Choroid plexus epithelial cell (primary cell): ENCODE measurements at places on chromosomes 7 and 10.

- no peak for DNase-seq
Measured at GRCh38 chr7:86158111-86158510, 485.6 kb upstream of the GRM3 start.

DNA sequence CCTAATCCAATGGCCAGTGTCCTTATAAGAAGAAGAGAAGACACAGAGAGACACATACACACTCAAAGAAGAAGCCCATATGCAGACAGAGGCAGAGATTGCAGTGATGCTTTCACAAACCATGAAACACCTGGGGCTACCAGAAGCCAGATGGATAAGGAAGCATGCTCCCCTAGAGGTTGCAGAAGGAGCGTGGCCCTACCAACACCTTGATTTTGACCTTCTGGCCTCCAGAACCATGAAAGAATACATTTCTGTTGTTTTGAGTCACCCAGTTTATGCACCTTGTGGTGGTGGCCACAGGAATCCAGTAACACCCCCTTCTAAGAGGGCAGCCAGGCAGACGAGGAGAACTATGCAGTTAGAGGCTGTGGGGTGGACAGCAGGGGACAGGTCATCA is 43.5 kb downstream of the AOC1 start:
- no peak for DNase-seq

DNA sequence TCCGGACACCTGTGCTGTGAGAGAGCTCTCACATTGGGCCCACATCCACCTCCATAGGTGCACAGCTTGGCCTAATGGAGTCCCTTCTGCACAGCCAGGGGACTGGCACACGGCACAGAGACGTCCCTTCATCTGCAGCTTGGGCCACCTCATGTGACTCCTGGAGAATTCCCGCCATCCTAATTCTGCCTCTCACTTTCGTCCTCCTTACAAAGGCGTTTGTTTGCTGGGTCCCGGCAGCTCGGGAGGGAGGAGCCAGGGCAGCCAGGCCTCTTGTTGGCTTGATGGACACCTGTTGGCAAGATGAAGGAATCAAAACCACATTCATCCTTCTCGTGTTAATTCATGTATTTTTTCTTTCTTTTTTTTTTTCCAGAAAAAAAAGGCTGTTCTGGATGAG is 30.7 kb upstream of the TTYH3 start:
- no peak for DNase-seq

GRCh38 chr10:123781956-123782500 is 109.6 kb downstream of the CPXM2 start:
- DNase-seq = no peak

- peak; percentile 62 for DNase-seq
Measured at GRCh38 chr7:149171892-149172533, 23.3 kb upstream of the ZNF282 start.

- DNase-seq = peak; percentile 78
Measured at GRCh38 chr7:133139350-133139749, 57.5 kb upstream of the CHCHD3 start.

DNA sequence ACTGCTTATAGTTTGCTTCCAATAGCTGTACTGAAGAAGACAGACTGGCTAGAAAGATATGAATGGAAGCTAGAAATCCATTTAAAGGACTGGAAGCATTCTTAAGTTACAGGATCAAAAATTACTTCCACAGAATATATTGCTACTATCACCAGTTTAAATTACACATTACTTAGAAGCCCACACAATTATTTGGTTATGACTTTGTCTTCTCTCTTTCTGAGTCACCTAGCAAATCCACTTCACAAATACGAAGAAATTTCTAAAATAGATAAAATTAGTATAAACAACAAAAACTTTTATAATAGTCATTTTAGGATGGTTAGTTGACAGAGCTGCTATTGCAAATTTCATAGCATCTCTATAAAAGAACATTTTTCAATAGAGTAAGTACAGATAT is 108.1 kb downstream of the SNX13 start:
- DNase-seq = no peak

DNA sequence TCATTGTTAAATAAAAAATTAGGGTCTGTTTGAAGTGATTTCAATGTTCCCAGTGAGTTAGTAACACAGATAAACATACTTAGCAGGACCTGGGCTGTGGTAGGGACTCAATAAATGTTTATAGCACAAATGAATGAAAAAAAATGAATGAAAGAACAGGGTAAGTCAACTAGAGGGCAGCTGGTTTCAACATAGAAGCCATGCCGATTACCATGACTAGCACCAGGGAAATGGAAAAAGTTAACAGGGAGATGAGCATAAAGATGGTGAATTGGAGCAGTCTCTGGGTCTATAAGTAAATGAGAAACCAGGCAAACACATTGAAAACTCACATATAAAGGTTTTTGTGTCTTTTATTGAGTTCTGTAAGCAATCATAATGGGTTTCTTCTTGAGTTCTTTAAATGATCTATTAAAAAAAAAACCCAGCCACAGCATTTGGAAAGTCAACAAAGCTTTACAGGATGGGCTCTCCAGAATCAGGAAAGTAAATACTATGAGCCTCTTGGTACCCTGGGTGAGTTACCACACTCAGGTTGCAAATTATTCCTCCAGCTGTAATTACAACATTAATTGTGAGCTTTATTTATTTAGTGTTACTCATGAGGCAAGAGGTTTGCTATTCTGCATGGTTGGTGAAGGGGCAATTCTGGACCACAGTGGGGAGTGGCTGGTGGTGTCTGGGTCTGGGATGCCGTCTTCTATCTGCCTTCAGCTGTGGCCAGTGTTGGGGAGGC is 46.1 kb upstream of the MTPN start:
- DNase-seq = no peak

- no peak for DNase-seq
Measured at GRCh38 chr7:36606976-36607720, 117.1 kb downstream of the AOAH start.

DNA sequence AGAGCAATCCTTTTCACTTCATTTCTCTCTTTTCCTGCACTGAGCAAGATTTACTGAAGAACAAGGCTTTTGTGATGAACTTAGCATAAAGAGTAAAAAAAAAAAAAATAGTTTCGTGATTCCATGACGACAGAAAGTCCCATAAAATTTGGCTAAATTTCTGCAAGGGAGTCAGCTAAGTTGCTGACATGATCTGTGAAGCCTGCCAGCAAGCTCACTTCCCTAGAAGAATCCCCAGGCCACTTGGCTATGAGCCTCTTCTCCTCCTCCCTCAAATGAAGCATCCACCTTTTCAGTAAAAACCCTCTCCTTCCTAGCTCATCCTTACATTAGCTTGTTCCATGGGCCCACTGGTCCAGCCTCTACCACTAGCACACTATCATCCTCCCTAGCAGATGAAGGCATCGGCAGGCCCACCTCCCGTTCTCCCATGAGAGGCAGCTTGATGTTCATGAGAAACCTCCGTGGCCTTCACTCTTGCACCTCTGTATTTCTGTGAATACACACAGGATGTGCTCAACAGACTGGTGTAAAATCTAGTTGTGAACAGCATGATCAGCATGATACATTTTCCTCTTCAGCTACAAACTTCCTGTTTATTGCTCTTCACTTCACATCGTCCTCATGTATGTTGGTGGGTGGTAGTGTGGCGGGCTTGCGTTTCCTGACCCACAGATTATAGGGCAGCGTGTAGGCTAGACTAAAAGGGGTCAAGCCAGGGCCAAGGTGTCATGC is 30.9 kb downstream of the GIMAP8 start:
- no peak for DNase-seq

GRCh38 chr10:79021948-79022499 is 46.7 kb upstream of the ZMIZ1 start:
- no peak for DNase-seq

GRCh38 chr10:21036757-21037156 is 139.6 kb upstream of the NEBL start:
- no peak for DNase-seq

- DNase-seq = no peak
Measured at GRCh38 chr7:10804770-10805169, 168.9 kb upstream of the PHF14 start.

DNA sequence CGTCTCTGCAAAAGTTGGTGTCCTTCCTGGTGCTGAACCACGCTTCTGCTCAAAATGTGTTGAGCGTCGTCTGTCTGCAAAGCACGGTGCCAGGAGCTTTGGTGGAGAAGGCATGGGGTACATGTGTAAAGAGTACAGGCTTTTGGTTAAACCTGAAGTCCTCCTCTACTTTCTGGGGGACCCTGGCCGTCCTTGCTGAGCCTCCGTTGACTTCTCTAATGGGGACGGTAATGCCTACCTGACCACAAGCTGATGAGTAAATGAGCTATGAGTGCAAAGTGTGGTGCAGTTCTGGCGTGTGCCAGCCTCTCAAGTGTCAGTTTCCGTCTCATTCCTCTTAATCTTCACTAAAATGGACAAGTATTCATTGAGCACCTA is 527 bp upstream of the HERPUD2 start:
- no peak for DNase-seq

- DNase-seq = no peak
Measured at GRCh38 chr10:26194275-26194674, 22.3 kb upstream of the GAD2 start.

- no peak for DNase-seq
Measured at GRCh38 chr10:7547829-7548228, 118.9 kb downstream of the ITIH5 start.

GRCh38 chr10:111356571-111356970 is 279.7 kb downstream of the ADRA2A start:
- DNase-seq = no peak

DNA sequence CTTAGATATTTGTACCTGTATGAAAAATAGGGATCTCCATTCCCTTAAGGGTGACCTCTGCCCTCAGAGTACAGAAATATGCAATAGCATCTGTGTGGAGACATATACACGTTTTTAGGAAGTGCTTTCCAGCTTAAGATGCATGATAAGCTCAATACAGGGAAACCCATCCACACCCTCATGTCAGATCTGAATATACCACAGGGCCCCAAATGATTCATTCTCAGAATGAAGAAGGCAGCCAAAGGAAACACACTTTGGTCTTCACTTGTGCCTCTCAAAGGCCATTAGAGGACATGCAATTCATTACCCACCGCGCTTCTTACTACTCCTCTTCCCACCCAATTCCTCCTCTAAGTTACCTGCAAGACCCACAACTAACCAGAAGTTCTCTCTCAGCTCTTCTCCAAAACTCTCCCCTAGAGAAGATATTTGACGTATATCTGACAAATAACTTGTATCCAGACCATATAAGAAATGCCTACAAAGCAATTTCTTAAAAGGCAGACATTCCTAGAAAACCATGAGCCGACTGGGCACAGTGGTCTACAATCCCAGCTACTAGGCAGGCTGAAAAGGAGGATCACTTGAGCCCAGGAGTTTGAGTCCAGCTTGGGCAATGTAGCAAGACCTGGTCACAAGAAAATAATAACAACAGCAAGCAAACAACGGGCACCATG is 103.0 kb downstream of the OAT start:
- DNase-seq = peak; percentile 34

- no peak for DNase-seq
Measured at GRCh38 chr7:102323914-102324195, 32.4 kb downstream of the SPDYE6 start.

DNA sequence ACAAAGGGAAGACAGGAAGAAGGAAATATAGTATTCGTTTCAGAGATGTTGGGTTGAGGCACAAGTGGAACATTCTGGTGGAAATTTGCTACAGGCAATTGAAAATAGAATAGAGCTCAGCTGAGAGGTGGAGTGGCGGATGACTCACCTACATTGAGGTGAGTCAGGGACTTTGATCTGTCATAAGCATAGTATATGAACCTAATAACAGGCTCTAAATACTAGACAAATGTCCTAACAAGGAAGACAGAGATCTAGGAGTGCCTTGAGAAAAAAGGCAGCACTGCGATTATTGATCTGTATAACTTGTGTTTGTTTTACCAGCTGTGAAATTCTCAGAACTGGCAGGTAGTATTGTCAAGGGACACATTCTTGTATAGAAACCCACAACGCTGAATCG is 907 bp upstream of the IFRD1 start:
- DNase-seq = peak; percentile 16

DNA sequence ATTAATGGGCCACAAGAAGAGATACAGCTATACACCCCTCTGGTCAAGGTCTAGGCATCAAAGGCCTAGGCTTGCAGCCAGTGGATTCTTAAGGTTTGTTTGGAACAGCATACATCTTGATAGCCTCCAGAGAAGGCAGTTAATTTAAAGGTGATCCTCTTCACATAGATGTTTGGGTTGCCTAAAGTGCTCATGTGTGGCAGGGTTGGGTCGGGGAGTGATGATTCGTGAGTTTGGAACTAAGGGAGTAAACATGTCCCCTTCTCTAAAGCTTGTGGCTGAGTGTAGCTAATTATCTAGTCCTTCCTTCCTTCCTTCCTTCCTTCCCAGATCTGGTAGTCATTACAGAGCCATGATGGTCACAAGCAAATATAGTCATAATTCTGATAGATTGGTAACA is 12.4 kb downstream of the PCLO start:
- peak; percentile 5 for DNase-seq

- no peak for DNase-seq
Measured at GRCh38 chr7:145219461-145219860, 383.6 kb upstream of the TPK1 start.

DNA sequence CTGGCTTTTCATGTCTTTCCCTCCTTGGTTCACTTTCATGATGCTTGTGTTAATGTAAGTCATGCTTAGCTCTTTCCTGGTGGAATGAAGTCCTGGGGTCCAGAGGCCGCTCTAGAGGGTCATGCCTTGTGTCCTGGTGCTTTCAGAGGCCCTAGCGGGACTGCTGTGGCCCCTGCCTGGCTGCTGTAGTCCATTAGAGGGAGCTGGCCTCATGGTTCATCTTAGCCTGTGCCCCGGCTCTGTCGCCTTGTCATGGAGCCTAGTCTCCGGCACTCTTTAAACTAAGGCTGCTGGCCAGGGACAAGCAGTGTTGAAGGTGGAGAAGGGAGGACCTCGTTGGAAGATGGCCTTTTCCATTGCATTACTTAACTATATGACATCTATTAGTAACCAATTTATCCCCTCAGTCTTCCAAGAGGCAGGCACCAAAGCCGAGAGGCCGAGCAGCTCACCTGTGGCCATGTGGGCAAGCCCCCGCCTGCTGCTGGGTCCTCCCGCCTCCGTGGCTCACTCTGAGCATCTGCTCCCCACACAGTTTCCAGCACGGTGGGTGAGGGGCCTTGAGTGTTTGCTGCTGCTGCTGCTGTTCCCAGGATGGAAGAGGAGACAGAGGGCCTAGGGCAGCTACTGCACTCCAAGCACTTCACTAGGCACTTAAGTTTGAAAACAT is 5.0 kb upstream of the NDUFB2 start:
- no peak for DNase-seq
